ENCODE measurements at places on chromosomes 16 and 17.
A peak's percentile ranks its signal among the peaks of the same experiment; 100 is the strongest.

DNA sequence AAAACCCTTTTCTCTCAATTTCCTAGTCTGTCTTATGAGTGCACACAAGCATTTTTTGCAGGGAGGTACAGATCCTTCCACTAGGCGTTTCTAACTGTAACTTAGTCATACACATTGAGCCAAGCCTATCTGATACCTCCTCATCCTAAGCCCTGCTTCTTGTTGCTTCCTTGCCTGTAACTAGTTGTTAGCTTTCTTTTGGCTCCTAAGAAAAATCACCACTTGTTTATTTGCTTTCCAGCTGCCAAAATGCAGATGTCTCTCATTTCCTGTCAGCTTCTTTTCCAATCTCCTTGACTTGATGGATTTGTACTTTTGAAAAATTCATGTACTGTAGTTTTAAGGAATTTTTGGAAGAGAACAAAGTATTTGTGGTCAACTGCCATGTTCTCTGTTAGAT, 73.7 kb downstream of the TNRC6C start:
- DNase-seq, result no peak

GRCh38 chr16:83541231-83541630, 266.5 kb upstream of the HSBP1 start:
- DNase-seq, result no peak

GRCh38 chr16:76656994-76657393, 379.8 kb downstream of the CNTNAP4 start:
- no peak for DNase-seq

DNA sequence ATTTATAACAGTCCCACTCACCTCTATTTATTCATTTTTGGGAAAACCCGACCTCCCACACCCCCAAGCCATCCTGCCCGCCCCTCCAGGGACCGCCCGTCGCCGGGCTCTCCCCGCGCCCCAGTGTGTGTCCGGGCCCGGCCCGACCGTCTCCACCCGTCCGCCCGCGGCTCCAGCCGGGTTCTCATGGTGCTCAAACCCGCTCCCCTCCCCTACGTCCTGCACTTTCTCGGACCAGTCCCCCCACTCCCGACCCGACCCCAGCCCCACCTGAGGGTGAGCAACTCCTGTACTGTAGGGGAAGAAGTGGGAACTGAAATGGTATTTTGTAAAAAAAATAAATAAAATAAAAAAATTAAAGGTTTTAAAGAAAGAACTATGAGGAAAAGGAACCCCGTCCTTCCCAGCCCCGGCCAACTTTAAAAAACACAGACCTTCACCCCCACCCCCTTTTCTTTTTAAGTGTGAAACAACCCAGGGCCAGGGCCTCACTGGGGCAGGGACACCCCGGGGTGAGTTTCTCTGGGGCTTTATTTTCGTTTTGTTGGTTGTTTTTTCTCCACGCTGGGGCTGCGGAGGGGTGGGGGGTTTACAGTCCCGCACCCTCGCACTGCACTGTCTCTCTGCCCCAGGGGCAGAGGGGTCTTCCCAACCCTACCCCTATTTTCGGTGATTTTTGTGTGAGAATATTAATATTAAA, 638 bp upstream of the TMEM88 start:
- no peak for DNase-seq

GRCh38 chr16:28603381-28604185, 6.3 kb downstream of the SULT1A1 start:
- no peak for DNase-seq

GRCh38 chr17:9937901-9938300, 32.8 kb upstream of the RCVRN start:
- DNase-seq, result no peak

DNA sequence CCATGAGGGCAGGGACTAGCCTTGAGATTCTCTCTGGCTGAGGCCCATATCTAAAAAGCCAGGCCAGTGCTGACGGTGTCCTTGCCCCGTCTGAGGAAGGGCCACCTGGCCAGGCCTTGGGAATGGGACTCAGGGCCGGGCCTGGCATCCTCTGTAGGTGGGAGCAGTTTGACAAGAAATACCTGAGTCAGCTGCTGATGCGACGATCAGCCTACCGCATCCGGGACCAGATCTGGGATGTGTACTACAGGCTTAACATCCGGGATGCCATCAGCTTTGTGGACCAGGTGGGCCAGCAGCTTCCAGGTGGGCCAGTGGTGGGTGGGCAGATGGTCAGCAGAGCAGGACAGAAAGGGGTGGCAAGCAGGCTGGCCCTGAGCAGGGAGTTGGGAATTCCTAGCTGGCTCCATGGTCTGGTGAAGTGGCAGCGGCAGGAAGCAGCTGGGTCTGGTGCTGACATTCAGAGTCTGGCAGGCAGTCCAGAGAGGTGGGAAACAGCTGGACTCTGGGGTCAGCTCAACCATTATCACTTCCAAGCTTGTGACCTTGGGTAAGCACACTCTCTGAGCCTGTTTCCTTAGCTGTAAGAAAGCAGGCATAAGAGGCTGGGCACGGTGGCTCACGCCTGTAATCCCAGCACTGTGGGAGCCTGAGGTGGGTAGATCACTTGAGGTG, 9.5 kb downstream of the SLC9A5 start:
- no peak for DNase-seq

GRCh38 chr16:47110939-47111338, 32.8 kb downstream of the NETO2 start:
- DNase-seq, result no peak

DNA sequence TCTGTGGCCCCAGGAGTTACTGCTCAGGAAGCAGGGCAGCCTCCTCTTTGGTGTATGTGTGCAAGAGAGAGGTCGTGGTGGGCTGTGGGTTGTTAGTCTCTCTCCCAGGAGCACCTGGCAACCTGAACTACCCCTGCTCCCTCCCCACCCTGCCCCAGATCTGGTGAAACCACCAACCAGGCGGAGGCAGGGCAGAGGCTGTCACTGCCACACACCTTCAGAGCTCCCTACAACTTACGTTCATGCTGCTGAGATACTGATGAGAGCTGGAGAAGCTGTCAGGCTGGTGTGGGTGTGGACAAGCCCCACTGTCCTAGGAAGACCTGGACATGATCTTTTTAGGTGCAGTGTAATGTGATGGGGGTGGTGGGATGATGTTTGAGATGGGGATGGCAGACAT, 24.3 kb downstream of the GOSR2 start:
- no peak for DNase-seq

DNA sequence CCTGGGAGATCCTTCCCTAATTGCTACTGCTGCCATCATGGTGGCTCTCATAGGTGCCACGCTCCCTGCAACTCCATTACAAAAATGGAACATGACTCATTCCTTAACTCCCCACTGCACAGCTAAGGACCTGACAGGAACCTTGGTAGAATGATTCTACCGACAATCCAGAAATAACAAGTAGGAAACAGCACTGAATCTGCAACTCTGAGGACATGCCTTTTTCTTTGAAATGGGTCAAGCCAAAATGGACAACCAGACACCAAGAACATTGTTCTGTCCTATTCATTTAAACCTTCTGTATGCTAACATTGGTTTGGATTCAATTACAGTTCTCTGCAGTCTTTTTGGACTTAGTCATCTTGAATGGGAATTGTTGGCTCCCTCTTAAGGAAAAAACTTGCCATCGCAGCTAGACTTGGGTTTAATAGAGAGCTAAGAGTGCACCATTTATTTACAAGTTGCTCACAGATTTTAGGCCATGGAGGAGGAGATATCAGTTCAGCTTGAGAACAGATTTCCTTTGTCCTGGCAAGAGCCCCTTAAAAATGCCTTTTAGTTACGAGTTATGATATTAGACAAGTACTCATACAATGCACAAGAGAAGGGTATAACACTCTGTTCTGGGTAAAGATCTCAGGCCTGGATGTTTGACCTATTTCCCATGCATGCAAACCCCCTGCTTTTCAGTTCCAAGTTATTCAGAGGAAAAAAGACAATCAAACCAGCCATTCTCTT, 20.9 kb upstream of the NSRP1 start:
- DNase-seq, result no peak

DNA sequence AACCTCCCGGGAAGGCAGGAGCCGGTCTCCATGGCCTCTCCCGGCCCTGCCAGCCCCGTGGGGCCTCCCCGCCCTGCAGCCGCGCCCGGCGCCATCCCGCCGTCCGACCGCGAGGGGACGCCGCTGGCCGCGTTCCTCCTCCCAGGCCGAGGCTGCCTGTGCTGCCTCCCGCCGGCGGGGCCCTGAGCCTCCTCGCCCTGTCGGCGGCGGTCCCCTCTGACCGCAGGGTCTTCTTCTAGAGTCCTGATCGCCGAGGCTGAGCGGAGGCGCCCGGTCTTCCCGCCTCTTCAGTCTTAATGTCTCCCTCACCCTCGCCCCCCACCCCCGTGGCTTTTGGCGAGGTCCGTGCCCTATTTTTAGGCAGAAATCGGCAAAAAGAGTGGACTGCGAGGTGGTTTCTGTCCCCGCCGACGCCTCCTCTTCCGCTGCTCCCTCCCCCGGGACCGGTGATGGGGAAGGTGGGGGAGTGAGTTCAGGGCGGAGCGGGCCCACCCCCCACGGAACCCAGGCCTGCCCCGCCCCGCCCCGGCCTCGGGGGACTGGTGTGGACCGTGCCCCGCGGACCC, 794 bp upstream of the CPNE7 start:
- peak; percentile 39 for DNase-seq

- DNase-seq, result no peak
These were observed 3.5 kb upstream of the SALL1 start for GRCh38 chr16:51154271-51155171.

DNA sequence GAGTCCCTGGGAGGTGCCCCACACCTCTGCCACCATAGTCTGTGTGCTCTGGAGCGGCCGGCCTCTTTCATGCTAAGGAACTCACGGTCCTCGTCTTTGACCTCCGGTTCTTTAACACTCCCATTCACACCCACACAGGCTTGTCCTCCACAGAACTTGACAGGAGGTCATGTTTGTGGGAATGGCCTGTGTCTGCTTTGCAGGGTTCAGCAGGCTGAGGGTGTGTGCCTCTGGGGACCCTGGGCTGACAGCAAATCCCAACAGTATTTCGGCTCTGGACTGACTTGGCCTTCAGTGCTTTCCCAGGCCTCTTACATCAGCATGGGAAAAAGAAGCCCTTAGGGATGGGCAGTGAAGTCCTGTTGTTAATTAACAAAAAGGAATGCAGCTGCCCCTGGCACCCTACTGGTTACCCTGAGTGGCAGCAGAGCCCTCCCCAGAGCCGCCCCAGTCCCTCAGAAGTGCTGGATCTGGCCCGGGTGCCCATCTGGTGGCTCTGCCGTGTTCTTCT, 35.4 kb upstream of the ADORA2B start:
- DNase-seq, result no peak

GRCh38 chr16:73713778-73714495, 582.7 kb upstream of the PSMD7 start:
- DNase-seq, result no peak
